ENCODE measurements at places on chromosomes 2 and 18.

DNA sequence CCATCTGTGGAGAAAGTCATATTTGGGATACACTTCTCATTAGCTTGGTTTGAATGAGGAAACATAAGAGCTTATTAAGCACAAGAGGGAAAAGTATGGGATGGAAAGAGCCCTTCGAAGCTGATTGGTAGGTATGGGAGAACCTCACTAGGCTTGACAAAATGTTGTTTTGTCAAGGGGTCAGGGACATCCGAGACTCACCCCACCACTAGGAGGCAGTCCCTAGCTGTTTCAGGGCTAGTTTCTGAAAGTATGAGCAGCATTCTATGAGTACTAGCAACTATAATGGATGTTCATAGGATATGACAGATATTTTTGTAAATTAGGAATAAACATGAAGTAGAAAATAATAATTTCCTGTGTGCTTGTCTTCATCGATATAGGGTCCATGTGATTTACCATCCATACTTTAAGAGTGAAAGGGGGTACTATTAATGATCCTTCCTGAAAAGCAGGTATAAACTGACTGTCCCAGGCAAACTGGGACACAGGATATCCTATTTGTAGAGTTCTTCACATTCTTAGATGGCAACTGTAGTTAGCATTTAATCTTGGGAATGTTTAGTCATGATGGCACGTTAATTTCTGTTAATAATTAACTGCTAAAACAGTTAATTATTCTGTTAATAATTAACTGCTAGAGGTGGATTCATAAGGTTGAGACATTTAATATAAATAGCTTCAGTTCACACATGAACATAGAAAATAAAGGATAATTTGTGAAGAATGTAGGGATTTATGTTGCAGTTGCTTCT lies 28.4 kb downstream of the OTX1 start:
- no peaks in the 10 kb centered on the region for H3K4me1 ChIP-seq
- no peak overlapping the region for H3K4me3 ChIP-seq
- no peaks in the 10 kb centered on the region for H3K36me3 ChIP-seq
- no peak overlapping the region for H3K27ac ChIP-seq

DNA sequence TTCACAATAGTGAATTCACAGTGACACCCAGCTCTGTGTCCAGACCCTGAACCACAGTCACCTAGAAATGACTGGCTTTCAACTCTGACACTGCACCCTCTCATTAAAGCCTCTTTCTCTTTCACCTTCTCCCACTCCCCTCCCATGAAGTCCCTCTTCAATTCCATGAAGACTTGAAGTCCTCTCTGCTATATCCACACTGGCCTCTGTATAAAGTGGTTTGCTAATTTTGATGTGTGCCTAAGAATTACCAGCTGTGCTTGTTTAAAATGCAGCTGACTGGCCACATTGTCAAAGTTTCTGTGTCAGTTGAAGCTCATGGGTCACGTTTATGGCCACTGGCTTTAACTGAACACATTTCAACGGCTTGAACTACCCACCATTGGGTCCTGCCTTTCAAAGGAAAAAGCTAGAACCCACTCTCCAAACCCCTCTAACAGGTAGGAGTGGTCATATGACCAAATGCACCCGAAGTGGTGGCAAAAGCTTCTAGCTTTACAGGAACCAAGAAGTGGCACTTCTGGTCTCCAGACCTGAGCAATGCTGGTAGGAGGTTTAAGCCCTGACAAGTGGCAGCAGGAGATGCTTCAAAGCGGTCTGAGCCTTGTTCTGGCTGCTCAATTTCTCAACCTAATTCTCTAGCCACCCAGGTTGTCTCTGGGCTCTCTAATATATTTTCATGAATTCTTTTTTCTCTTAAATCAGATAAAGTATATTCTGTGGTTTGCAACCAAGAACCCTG lies 34.2 kb downstream of the B4GALT6 start:
- peaks cover 33% of the 10 kb centered on the region for H3K27me3 ChIP-seq
- peaks cover 21% of the 10 kb centered on the region for H3K4me1 ChIP-seq
- H3K4me3 ChIP-seq: no peak overlapping the region
- DNase-seq: no peak
- no peak overlapping the region for H3K27ac ChIP-seq

- no peaks in the 10 kb centered on the region for H3K27me3 ChIP-seq
- DNase-seq: no peak
- peaks cover 4% of the 10 kb centered on the region for H3K4me1 ChIP-seq
- H3K4me3 ChIP-seq: no peak overlapping the region
- H3K27ac ChIP-seq: no peak overlapping the region
Measured at GRCh38 chr18:48858676-48859075, 92.1 kb downstream of the SMAD7 start.

GRCh38 chr2:171238946-171239345 lies 78.3 kb upstream of the TLK1 start:
- no peak overlapping the region for H3K4me3 ChIP-seq
- DNase-seq: no peak
- H3K27me3 ChIP-seq: peaks cover 20% of the 10 kb centered on the region
- H3K4me1 ChIP-seq: peaks cover 10% of the 10 kb centered on the region
- H3K36me3 ChIP-seq: no peaks in the 10 kb centered on the region
- no peak overlapping the region for H3K27ac ChIP-seq

Data from T-helper 2 cell treated with Interferon-gamma antibody and Interleukin-4, amounts not matched to agents 5 μg/mL and 100 μg/mL, for 36 hours (primary cell).